ENCODE measurements at places on chromosomes 3 and 15.
A peak's percentile ranks its signal among the peaks of the same experiment; 100 is the strongest.

DNA sequence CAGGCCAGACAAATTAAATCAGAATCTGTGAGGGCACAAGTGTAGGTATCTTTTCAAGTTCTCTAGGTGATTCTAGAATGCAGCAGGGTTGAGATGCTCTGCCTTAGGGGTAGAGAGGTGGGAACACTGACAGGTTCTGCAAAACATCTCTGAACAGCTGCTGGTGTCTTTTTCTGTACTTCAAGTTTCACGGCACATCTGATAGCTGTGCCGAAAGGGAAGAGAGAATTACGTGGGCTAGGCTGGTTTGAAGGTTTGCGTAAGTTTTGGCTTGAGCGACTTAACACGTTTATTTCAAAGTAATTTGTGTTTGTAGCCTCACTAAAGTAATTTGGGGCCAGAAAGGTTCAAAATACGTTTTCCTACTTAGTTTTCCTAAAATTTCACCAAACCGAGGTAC is 22.5 kb downstream of the PXK start:
- no peak for DNase-seq

DNA sequence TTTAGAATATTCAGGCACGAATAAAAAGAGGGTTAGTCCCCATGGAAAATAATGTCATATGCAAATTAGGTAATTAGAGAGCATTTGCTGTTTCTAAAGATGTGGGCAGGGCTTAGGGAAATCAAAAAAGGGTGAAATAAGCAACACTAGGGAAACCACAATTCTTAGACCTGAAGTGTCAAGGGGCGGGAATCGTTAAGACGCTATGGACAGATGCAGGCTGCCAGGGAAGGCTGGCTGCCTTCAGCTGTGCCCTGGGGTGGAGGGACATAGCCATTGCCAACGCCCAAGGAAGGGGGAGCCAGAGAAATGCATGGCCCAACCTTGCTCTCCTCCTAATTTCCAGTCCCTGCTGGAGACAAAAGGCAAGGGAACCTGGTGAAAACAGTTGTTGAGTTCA is 141.7 kb upstream of the PROK2 start:
- DNase-seq: no peak

DNA sequence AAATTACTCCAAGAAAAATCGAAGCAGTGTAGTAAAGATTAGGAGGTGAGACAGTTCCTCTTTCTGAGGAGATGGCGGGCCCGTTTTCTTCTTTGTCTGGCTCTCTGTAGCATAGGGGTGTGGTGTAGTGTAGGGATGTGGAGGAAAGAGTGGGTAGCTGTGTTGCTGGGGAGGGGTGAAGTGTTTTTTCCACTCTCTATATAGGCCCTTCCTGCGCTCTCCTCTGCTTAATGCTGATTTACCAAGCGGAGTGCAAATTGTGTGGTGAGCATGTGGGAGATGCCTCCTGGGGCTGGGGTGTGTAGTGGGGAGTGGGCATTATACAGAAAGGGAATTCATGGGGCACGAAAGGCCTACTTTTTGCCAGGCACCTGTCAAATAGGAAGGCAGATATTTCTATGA is 94.9 kb downstream of the ST6GAL1 start:
- no peak for DNase-seq

- DNase-seq: no peak
These were observed 135.5 kb upstream of the KCNH8 start for GRCh38 chr3:19012846-19013245.

- DNase-seq: no peak
These were observed 66.3 kb downstream of the FHIT start for GRCh38 chr3:61184956-61185355.

DNA sequence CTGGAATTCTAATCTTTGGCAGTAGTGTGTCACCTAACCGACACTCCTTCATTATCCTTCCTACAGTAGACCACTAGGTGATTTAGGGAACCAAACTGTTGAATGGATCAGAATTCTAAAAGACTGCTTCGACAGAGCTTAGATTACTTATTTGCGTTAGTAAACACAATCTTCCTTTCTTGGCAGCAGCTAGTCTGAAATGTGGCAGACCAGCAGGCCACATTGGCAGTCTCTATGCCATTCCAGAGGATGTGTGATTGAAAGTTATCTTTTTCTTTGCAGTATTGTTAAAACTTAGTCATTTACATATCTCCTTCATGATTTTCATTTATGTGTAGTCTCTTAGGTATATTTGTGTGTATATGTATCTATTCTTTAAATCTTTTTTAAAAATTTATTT is 23.6 kb downstream of the MBNL1 start:
- no peak for DNase-seq

GRCh38 chr3:164235289-164236028 is 842.8 kb downstream of the SI start:
- DNase-seq: no peak

- DNase-seq: no peak
These were observed 33.2 kb downstream of the ST3GAL6 start for GRCh38 chr3:98796334-98796733.

DNA sequence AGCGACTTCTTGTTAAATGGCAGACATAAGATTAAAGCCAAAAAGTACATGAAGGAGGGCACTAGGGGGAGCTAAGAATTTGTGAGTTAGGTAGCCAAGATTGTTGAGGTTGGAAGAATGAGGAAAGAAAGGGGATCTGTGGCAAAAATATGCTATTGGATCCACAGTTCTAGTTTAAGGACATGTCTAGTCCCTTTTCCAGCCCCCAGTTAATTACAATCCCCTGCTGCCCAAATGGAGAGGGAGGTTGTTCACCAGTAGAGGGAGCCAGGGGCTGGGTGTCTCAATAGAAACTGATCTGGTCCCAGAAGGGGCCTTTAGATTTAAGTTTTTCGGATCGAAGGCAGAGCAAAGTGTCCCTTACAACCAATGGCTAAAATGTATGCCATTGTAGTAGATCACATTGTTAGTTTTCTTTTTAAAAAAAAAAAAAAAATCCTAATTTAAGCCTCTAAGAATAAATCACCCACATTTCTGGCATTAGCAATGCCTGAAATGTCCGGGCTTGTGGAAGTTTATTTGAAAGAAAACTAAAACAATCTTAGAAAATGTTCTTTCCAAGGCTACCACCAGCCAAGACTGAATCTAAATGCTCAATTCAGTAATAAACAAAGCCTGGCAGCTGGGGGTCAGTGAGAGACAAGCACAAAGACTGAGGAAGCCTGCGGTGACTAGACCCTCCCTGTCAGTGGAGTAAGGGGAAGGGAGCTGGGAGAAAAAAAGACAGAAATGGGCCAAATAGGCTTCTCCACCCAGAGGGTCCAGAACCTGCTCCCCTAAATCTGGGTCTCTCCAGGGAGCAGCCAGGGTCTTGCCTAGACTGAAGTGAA is 7.1 kb downstream of the COL8A1 start:
- peak; percentile 87 for DNase-seq

GRCh38 chr3:123688241-123688747 is 103.4 kb upstream of the HACD2 start:
- DNase-seq: peak; percentile 87

DNA sequence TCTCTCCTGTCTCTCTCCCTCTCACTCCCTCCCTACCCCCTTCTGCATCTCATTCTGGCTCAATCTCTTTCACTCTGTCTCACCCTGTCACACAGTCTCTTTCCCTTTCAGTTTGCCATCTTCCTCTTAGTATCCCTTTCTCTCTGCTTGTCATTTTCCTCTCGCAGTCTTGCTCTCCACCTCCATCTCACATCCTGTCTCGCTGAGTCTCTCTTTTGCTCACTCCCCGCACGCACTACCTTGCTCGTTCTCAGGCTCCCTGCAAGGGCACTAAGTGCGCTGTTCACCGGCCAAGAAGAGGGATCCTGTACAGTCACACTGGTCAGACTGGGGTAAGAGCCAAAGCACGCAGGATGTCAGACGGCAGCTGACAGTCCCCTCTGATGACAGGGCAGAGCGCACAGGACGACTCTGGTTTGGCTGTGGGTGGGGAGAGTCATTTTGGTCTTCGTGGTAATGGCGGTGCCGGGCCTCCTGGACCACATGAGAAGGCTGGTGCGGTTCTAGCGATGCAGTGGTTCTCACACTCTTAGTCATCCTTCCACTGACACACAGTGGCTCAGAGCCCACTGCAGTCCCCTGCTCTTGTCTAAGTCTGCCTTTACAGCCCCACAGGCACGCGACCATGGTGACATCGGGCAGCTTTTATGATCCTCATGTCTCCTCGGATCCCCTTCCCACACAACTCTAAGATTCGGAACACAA is 356.8 kb downstream of the FOXP1 start:
- no peak for DNase-seq

DNA sequence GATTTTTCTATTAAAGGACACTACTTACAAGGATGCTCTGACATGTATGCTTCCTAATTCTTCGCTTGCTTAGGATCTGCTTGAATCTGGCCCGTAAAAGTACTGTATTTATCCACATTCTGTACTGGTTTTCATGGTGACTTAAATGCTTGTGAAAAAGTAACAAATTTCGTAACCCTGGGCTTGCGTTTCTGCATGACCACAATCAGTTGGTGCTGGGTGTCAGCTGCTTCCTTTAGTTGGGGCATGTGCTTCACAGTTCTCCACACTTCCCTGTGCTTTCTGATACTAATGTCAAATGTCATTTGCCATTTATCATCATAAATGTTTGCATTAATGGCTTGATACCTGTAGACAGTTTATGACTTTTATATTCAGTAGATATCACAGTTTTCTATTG is 218.4 kb upstream of the MLF1 start:
- DNase-seq: peak; percentile 41

DNA sequence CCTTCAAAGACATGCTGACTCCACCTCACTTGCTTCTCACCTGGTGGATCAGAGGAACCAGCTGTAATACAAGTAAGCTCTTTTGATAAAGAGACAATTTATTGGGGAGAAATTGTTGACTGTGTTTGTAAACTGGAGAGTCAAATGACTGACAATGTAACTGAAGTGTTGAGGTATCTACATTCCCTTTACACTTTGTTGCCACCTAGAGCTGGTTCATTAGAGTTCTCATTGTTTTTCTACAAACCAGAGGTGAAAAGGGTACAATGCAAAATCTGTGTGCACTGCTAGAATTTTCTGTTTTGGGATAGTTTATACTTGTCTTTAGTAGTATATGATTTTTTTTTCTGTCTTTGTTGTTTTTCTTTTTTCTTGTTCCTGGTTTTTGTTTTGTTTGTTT is 8.7 kb upstream of the LRRC58 start:
- no peak for DNase-seq

DNA sequence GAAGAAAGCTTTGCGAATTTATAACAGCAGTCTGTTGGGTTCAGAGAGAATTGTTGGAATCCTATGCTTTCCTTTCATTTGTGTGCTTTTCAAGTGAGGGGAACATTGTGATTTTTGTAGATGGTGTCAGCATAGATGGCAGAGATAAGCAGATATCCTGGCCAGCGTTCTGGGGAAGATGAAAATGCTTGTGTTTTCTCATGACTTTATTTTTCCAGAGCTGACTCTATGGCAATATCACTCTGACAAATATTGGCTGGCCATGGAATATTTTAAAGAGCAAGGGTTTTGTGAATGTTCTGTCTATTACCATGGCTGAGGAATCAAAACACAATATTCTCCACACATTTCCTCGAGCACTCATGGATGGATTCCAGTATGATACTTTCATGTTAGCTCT is 108.8 kb downstream of the MITF start:
- DNase-seq: no peak

GRCh38 chr3:48898383-48899234 is at the start of gene SLC25A20:
Gene SLC25A20 (minus strand): TSS chr3:48898882. CDS start chr3:48898794, 88 bp downstream.
- DNase-seq: peak; percentile 84

DNA sequence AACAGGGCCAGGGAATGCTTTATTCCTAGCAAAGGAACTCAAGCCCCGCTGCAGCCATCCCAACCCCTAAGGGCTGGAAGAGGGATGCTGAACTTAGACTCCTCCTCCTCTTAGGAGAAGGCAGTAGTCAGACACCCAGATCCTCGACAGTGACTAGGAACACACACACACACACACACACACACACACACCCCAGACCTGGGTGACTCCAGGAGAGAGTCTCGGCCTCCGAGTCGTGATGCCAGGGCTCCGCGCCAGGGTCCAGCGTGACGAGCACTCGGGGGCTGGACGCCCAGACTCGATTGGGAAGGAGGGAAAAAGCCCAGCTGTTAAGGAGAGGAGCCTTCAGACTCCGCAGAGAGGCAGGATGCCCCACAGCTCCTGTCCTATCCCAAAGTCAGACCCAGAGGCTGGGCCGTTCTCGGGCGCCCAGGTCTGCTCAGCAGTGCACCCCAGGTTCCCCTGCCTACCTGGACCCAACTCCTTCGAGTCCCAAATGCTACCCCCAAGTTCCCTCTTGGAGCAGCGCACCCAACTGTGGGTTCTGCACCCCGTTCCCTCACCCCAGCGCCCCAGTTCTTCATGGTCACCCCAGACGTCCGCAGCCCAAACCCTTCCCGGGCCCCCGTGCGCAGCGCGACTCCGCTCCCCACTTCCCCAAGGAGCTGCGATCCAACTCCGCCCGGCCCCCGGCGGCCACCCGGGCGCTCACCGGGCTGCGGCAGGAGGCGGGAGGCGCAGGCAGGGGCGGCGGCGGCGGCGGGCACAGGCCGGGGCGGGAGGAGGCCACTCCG is 421 bp downstream of the BMF start:
- peak; percentile 60 for DNase-seq

DNA sequence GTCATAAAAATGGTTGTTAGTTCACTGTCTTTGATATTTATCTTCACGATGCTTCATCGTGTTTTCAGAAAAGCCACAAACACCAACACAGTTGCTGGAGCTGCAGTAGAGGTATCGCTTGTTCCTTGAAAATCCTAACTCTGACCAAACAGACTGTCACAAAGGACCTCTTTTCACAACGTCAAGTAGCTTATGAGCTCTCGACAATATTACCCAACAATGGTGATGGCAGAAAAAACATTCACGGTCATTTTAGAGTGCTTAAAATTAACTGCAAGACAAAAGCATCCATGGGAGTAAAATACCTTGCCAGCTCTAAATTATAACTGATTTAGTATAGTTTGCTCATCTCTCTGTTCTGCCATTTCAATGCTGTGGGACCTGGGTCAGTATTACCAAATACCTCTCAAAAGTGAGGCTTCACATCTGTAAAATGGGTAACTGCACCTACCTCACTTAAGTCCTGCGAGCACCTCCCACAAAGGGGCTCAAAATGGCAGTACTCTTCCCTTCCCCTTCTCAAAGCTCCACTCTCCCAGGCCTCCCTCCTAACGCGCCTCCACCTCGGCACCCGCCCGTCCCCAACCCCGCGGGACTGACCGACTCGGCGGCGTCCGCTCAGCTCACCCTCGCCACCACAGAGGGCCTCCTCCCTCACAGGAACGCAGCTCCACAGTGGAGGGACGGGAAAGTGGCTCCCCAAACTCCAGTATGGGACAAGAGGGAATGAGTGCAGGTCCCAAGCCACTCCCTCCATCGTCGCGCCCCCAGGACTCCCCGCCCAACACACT is 546 bp downstream of the TRIM59 start:
- DNase-seq: peak; percentile 63

GRCh38 chr15:33149919-33150318 is 44.6 kb downstream of the FMN1 start:
- DNase-seq: no peak

DNA sequence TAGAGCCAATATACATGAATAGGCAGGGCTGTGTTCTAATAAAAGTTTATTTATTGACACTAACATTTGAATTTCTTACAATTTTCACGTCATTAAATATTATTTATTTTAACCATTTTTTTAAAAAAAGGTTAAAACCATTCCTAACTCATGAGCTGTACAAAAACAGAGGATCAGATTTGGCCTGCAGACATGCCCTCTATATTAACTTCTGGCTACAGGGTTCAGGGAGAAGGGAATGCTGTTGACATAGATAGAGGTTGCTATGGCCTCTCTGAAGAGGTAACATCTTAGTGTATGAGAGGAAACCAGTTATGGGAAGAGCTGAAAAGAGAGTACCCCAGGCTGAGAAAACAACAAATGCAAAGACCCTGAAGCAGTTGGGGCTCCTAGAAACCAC is 19.1 kb upstream of the RAP2B start:
- no peak for DNase-seq

Measured in fibroblast of pulmonary artery (primary cell).